NCI-H526 treated with DMSO at 0.1 percent for 48 hours (cell line): ENCODE measurements at places on chromosomes 13 and 19.
A peak's percentile ranks its signal among the peaks of the same experiment; 100 is the strongest.

GRCh38 chr19:4597278-4597974 is 37.9 kb upstream of the SEMA6B start:
- DNase-seq, result no peak

GRCh38 chr13:98175823-98176222 is 1.2 kb downstream of the RNF113B start:
- no peak for DNase-seq

- peak; percentile 95 for DNase-seq
Measured at GRCh38 chr13:70388935-70389334, 280.7 kb upstream of the KLHL1 start.

DNA sequence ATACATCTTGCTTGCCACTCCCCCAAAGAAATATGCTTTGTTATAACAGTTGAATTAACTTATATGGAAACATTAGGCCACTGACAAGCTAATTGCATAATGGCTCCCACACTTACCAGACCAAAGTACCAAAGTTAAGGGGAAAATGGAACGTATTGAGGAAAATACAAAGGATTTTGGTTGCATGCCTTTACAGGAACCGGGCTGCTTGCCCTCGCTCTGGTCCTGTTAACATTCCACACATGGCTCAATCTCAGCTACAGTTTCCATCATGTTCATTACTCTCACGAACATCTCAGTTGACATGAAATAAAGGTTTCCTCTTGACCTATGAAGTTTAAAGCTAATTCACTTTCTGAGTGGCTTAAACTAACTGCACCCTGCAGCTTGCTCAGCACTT is 220.7 kb upstream of the RXFP2 start:
- DNase-seq, result no peak

GRCh38 chr13:65864039-65864438 is 1366.1 kb downstream of the PCDH9 start:
- no peak for DNase-seq

DNA sequence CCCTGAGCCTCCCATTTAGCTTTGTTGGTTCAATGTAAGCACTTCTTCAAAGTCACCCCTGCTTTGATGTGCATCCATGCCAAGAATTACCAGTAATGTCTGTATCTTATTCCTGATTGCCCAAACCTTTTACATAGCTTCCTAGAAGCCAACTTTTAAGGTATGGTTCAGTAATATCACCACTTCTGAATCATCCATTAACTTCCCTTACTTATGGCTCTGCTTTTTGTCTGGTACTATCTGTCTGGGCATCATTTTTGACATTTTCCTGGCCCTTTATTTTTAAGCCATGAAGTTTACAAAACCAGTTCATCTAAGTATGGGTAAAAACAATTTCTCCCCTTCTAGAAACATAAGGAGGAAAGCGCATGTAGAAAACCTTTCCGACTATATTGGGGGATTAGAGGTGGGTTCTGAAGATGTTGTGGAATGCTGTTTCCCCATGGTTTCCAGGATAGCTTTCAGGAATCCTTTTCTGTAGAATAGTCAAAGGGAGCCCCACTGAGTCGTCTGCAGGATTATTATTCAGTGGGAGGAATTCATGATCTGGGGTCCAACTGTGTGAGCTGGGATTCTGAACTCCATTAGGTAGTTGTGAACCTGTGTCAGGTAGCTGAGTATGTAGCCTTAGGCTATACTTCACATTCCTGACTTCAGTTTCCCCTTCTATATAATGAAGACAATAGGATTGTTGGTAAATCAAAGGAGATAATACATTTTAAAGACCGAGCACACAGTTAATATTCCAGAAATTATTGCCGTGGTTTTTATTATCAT is 163.8 kb downstream of the SUCLA2 start:
- DNase-seq, result no peak

DNA sequence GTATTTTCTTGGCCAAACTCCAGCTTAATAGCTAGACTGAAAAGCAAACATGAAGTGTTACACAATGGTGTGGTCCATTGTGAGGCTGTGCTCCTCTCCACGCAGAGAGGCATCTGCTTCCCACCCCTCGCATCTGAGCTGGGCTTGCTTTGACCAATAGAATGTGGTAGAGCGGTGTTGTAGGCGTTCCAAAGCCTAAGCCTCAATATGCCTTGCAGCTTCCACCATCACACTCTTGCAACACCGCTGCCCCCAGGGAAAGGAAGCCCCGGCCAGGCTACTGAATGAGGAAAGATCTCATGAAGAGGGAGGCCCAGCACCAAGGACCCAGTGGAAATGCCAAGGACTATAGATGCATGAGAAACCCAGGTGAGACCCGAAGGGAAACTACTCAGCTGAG is 9.4 kb downstream of the FLT1 start:
- no peak for DNase-seq

- no peak for DNase-seq
Measured at GRCh38 chr19:16207063-16207462, 9.4 kb downstream of the AP1M1 start.

- no peak for DNase-seq
Measured at GRCh38 chr19:18425515-18426415, 6.6 kb downstream of the SSBP4 start.

- no peak for DNase-seq
Measured at GRCh38 chr13:63129995-63130394, 1714.3 kb upstream of the PCDH20 start.

DNA sequence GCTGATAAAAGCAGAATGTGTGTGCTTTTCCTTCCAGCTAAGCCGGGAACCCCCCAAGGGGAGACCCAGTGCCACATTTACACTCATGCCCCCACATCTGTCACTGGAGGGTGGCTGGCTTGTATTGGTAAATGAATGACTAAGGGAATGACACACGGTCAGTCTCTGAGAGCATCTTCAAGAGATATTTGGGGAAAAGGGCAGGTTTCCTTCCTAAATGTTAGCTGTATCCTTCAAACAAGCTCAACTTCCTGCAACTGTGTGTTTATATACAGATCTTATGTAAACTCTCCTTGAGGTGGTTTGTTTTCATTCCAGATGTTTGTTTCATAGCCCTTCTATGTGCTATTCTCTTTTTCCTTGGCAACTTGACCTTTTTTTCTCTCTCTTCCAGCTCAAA is 192.6 kb downstream of the COL4A1 start:
- DNase-seq, result no peak

GRCh38 chr19:1624458-1624857 is 19.2 kb upstream of the UQCR11 start:
- DNase-seq, result no peak

DNA sequence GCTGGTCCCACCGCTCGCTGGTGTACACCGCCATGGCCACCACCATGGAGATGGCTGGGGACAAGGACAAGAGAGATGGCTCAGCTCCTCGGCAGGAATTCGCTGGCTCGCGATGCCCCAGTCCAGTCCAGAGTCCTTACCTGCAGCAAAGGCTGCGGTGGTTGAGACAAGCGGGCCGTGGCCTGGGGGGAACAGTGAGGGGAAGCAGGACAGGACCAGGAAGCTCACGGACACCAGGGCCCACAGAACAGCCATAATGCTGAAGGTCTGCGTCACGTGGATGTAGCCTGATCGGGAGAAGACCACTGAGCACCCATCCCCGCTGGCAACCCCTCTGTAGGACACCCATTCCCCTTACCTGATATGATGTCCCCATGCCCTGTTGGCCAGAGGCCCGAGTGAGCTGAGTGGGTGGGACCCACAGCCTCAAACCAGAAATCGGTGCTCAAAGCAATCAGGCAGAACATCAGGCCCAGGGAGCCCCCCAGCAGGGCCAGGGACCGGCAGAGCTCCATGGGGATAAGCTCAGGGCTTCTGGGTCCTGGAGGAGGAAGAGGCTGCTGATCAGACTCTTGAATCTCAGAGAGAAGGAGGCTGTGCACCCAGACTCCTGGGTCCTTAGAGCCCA is 319 bp downstream of the NKG7 start:
- no peak for DNase-seq

DNA sequence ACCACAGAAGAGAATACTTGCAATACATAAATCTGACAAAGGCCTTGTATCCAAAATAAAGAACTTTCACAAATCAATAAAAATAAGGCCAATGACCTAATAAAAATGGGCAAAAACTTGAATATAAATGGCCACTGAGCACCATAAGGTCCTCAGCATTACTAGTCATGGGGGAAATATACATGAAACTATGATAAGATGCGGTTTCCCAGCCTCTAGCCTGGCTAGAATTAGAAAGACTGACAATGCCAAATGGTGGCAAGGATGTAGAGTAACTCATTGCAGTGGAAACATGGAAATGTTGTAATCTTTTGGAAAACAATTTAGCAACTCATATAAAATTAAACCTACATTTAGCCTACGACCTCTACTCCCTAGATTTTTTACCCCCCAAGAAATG is 227.1 kb downstream of the GGACT start:
- no peak for DNase-seq

DNA sequence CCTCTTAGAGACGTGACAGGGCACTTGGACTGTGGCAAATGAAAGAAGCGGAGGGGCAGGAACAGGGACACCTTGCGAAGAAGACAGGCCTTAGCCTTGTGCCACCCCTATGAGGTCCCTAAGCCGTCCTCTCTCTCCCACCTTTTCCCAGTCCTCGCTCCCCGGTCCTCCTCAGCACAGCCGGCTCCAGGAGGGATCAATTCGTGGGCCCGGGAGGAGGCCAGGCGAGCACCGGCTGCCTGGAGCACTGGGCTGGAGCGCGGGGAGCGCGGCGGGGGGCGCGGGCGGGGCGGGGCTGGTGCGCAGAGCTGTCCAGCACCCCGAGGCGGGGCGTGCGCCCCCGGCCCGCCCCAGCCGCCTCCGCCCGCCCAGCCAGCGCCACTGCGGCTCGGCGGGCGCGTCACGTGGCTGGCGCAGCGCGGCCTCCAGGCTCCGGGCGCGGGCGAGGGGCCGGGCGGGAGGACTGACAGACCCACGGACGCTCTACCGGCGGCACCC is at the start of gene LRP3:
LRP3 (plus strand) TSS at position 466 of the 498 bp plus-strand sequence. CDS start 456 bp downstream, outside the sequence.
- peak; percentile 75 for DNase-seq

DNA sequence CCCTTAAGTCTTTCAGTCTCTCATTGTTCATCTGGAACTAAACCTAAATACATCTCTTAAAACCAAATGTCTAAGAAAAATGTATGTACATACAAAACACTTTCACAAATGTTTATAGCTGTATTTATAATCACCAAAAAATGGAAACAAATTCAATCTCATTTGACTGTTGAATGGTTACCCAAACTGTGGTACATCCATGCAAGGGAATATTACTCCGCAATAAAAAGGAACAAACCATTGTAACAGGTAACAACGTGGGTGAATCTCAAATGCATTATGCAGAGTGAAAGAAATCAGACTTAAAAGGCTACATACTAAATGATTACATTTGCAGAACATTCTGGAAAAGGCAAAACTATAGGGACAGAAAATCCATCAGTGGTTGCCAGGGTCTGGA is 425.2 kb downstream of the COG6 start:
- no peak for DNase-seq

GRCh38 chr13:85140192-85140591 is 659.0 kb downstream of the SLITRK6 start:
- DNase-seq, result no peak

DNA sequence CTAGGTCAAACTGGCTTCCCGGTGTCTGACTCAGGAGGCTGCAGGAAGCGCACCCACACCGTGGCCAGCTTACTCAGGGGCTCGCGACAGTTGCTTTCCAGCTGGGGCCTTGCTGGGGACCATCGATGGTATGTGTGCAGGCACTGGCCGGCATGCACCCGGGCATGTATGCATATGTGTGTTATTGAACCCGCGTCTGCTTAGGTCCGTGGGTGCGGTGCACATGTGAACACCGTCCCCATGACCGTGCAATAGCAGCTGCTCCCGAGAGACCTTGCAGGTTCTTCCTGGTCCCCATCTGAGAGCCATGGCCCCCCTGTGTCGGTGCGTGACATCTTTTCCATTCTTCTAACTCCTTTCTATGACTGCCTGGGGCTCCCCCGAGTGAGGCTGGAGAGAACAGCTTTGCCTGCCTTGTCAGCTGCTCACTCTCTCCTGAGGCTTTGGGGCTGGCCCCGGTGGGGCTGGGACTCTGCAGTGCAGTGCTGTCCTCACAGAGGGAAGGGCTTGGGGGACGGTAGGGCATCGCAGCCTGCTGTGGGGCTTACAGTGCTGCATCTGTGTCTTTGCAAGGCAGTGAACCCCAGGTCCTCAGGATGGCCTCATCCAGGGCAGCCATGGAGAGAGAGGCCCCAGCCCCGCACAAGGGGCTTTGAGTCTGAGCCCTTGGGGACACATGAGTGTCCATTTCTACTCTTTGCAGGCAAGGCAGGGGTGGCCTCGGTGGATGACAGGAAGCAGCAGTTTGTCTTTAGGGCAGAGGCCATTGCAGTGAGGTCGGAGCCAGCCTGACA is 65.1 kb downstream of the CHST8 start:
- DNase-seq, result no peak

- no peak for DNase-seq
Measured at GRCh38 chr19:2354670-2355069, 5.4 kb upstream of the TMPRSS9 start.

DNA sequence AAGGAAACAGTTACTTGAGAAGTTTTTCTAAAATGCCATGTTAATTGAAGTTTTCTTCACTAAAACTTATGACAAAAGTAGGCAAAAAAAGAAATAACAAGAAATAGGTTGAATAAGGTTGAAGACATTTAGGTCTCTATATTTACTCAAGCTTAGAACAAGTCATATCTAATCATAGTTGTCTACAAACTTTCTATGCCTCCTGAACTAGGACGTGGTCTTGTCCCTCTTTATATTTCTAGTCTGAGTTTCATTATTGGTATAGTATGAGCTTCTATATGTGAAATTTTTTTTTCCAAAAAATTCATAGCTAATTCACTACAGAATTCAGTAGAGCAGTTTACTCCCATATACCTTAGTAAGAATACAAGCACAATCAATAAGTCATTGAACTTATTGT is 836.4 kb downstream of the SLITRK6 start:
- no peak for DNase-seq

GRCh38 chr19:54207983-54208783 is 7.5 kb downstream of the RPS9 start:
- no peak for DNase-seq

GRCh38 chr19:3979289-3979673 is 6.0 kb downstream of the EEF2 start:
- no peak for DNase-seq

- no peak for DNase-seq
Measured at GRCh38 chr19:12660980-12661379, 5.6 kb downstream of the MAN2B1 start.

GRCh38 chr19:4327252-4327876 is 11.3 kb downstream of the STAP2 start:
- DNase-seq, result no peak

GRCh38 chr19:40270362-40271089 is 14.6 kb downstream of the AKT2 start:
- no peak for DNase-seq

- DNase-seq, result no peak
Measured at GRCh38 chr13:96898212-96898611, 96.1 kb downstream of the OXGR1 start.
